ENCODE measurements at places on chromosomes 1 and 21. TPM values are rescaled to one million over a fixed set of nuclear protein-coding genes. Genes with fewer than 3 reads are reported as not detected.
A peak's percentile ranks its signal among the peaks of the same experiment; 100 is the strongest.

- no peak overlapping the region for H3K27ac ChIP-seq
- no peaks in the 10 kb centered on the region for H3K27me3 ChIP-seq
- DNase-seq = no peak
These were observed 7.4 kb downstream of the POFUT2 start for GRCh38 chr21:45280178-45280821.

DNA sequence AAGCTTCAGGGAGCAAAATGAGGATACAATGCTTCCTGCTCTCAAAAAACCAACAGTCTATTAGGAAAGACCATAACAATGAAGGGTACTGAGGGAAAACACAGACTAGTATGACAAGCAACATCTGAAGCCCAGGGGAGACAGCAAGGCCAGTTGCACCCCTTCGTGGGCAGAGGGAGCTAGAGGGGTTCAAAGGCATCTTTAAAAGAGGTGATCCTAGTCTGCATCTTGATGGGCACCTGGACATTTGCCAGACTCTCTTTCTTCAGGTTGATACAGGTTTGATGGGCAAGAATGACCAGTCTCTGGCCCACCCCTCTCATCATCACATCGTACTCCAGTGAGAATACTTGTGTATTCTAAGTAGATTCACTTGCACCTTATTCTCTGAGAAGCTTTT lies 177.7 kb downstream of the VAV3 start:
- no peaks in the 10 kb centered on the region for H3K36me3 ChIP-seq
- no peaks in the 10 kb centered on the region for H3K27me3 ChIP-seq

DNA sequence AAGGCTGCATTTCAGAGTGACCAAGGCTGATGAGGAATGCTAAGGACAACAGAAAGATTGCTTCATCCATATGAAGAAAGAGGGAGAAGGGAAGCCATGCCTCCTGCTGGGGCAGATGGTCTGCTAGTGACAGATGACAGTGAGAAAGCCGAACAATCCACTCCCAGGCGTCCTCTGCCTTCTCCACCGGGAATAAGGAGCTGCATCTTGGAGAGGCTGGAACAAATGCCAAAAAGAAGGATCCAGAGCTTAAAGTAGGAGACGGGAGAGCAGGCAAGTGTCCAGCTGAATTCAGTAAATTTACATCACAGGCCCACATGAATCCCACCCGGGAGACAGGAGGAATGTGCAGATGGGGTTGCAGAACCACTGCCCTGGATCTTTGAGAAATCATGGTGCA lies 33.4 kb downstream of the DDX20 start:
- DNase-seq = no peak
- no peaks in the 10 kb centered on the region for H3K36me3 ChIP-seq
- no peak overlapping the region for H3K4me3 ChIP-seq
- no peak overlapping the region for H3K27ac ChIP-seq
- H3K27me3 ChIP-seq = no peaks in the 10 kb centered on the region

DNA sequence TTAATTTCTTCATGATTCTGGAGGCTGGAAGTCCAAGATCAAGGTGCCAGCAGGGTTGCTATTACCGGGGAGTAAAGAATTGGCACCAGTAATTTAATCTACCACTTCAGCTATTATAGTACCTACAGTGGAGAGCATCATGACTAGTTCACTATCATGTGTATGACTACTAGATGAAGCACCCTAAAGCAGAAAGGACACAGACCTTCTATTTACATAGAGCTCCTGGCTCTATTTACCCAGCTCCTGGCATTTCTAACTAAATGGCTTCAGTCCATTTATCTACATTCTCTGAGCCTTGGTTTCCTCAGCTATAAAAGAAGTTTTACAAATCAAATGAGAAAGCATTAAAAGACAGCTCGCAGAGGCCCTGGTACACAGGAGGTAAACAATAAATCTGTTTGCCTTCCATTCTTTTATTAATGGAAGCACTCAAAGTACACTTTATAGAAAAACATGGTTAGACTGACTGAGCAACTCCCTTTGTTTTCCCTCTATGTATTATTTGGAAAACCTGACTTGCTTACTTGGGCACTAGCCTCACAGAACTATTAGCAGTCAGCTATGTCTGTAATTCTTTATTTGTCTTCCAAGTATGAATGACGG lies 203.0 kb downstream of the SLC35F3 start:
- no peak for DNase-seq
- H3K36me3 ChIP-seq = no peaks in the 10 kb centered on the region
- no peak overlapping the region for H3K27ac ChIP-seq
- H3K4me1 ChIP-seq = no peaks in the 10 kb centered on the region
- no peaks in the 10 kb centered on the region for H3K27me3 ChIP-seq

DNA sequence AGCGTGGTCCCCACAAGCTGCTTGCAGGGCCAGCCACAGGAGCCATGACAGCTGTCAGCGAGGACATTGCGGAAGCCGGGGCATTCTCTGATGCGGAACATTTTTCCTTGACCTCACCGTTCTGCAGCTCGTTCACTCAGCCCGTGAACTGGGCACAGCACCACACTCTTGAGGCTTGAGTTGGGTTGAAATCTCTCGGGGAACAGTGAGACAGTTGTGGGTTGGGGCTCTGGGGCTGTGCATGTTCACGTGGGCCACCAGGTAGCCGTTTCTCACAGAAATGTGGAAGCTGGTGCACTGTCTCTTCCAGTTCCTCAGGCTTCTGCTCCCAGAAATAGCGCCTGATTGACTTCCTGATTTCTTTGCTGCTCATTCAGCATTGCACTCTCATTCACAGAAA lies 69.8 kb downstream of the SPSB1 start:
- peaks cover 11% of the 10 kb centered on the region for H3K36me3 ChIP-seq
- no peak overlapping the region for H3K4me3 ChIP-seq
- peak overlapping the region; percentile 69 for H3K27ac ChIP-seq
- no peaks in the 10 kb centered on the region for H3K27me3 ChIP-seq
- DNase-seq = peak; percentile 36
- peaks cover 21% of the 10 kb centered on the region for H3K4me1 ChIP-seq

GRCh38 chr21:41768437-41769042 lies 1.7 kb upstream of the RIPK4 start:
- no peaks in the 10 kb centered on the region for H3K27me3 ChIP-seq
- peak overlapping the region; percentile 86 for H3K27ac ChIP-seq
- H3K4me3 ChIP-seq = no peak overlapping the region
- DNase-seq = peak; percentile 71
- no peaks in the 10 kb centered on the region for H3K36me3 ChIP-seq

- H3K27me3 ChIP-seq = no peaks in the 10 kb centered on the region
- no peak for DNase-seq
- H3K27ac ChIP-seq = no peak overlapping the region
- peaks cover 8% of the 10 kb centered on the region for H3K36me3 ChIP-seq
These were observed 3.9 kb downstream of the EFCAB14 start for GRCh38 chr1:46714976-46715375.

DNA sequence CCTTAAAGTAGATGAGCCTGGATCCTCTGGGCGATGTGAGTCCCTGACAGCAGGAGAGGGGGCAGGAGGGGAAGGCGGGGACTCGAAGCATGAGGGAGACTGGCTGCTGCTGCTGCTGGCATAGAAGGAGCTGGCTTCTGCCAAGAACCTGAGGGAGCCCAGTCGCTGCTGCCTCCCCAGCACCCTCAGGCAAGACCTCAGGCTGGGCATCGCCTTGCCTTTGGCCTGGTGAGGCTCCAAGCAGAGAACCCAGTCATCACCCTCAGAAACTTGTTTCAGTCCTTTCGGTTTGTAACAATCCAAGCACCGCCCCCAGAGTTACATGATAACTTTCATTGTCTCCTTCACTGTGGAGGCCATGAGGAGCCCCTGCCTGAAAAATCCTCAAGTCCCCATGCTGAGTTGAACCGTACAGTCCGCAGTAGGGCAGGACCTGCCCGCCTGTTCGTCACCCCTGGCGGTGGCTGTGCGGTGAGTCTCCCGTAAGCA lies 38.8 kb downstream of the POFUT2 start:
- no peak for DNase-seq
- no peaks in the 10 kb centered on the region for H3K27me3 ChIP-seq
- H3K36me3 ChIP-seq = no peaks in the 10 kb centered on the region
- no peak overlapping the region for H3K4me3 ChIP-seq

DNA sequence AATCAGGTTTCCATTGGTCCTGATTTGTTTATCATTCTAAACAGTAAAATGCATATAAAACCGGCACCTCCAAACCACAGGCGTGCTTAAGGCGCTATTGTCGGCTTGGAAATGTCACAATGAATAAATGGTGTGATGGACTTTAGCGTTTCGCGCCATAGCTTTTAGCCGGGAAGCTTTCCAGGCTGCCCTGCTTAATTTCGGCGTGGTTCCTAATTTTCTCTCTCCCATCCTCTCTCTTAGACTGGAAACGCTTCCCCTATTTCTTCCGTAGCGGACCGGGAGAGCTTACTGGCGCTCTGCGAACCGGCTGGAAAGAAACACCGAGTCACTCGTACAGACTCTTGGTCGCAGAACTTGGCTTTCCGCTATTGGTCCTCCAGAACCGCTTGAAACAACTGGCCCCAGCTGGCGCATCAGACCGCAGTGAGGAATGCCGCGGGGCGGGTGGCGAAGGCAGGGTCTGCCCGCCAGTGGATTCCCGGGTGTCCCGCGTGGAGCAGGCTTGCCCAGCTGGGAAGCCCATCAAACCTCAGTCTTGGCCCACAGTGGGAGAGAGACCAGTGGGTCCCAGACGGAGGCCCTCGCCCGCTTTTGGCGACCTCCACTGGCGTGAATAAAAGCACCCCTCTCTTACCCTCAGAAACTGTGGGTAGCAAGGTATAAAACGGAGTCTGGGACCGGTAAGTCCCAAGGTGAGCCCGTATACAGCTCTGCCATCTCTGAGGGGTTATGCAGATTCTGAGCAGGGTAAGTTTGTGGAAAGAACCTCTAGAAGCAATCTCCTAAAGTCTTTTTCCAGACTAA lies 4.0 kb upstream of the LHX8 start:
- no peak for DNase-seq
- H3K27me3 ChIP-seq = peaks cover 71% of the 10 kb centered on the region
- peaks cover 8% of the 10 kb centered on the region for H3K4me1 ChIP-seq

DNA sequence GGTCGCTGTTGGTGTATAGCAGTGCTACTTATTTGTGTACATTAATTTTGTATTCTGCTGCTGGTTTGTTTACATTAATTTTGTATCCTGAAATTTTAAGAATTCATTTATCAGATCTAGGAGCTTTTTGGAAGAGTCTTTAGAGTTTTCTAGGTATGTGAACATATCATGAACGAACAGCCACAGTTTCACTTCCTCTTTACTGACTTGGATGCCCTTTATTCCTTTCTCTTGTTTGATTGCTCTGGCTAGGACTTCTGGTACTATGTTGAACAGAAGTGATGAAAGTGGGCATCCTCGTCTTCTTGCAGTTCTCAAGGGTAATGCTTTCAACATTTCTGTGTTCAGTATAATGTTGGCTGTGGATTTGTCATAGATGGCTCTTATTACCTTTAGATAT lies 1757.9 kb downstream of the BRINP3 start:
- H3K4me1 ChIP-seq = no peaks in the 10 kb centered on the region
- H3K27ac ChIP-seq = no peak overlapping the region
- no peak for DNase-seq

GRCh38 chr1:33275195-33275594 lies 18.9 kb downstream of the ZNF362 start:
- peaks cover 15% of the 10 kb centered on the region for H3K4me1 ChIP-seq
- H3K4me3 ChIP-seq = no peak overlapping the region
- DNase-seq = no peak
- H3K27me3 ChIP-seq = no peaks in the 10 kb centered on the region
- H3K36me3 ChIP-seq = peaks cover 13% of the 10 kb centered on the region

DNA sequence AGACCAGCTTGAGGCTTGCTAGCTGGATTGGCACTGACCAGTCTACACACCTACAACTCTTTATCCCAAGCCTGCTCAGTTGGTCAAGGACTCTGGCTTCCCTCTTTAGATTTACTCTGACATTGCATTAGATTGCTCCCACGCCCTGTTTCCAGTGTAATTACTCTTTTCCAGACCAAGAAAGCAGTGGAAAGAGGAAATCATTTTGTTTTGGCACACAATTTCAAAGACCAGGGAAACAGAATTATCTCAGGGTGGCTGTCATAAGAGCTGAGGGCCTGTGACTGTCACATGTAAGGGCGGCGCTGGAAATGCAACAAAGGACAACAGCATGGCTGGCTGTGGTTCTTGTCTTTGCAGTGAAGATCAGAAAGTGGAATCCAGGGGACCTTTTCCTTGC lies 302.7 kb downstream of the HHAT start:
- peak overlapping the region; percentile 26 for H3K27ac ChIP-seq
- no peaks in the 10 kb centered on the region for H3K27me3 ChIP-seq
- no peak for DNase-seq
- H3K4me1 ChIP-seq = peaks cover 43% of the 10 kb centered on the region

GRCh38 chr1:177998696-177999631 lies 29.1 kb upstream of the SEC16B start:
- no peak for DNase-seq
- H3K4me1 ChIP-seq = peaks cover 4% of the 10 kb centered on the region
- H3K27me3 ChIP-seq = no peaks in the 10 kb centered on the region
- H3K27ac ChIP-seq = no peak overlapping the region
- H3K4me3 ChIP-seq = no peak overlapping the region
- H3K36me3 ChIP-seq = no peaks in the 10 kb centered on the region

- H3K4me3 ChIP-seq = no peak overlapping the region
- H3K36me3 ChIP-seq = no peaks in the 10 kb centered on the region
- H3K27ac ChIP-seq = no peak overlapping the region
These were observed 808.6 kb upstream of the ADGRL4 start for GRCh38 chr1:79815115-79815514.

DNA sequence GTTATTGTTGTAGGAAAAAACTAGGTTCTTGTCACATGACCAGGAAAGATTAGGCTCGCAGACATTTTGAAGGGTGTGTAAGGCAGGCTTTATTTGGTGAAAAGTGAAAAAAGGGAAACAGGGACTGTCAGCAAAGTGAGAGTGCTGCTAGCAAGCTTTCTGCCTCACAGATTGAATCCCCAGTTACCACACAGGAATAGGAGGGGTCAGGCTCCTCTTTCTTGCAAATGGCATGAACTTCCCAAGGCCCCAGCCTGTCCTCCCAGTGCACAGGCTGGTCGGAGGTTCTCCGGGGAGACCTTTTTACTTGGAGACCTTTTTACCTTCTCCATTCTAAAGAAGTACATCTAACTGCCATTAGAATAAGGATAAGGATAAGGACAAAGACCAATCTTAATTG lies 42.1 kb downstream of the SYCP1 start:
- DNase-seq = no peak
- no peaks in the 10 kb centered on the region for H3K4me1 ChIP-seq
- no peak overlapping the region for H3K27ac ChIP-seq
- no peaks in the 10 kb centered on the region for H3K36me3 ChIP-seq
- no peak overlapping the region for H3K4me3 ChIP-seq

DNA sequence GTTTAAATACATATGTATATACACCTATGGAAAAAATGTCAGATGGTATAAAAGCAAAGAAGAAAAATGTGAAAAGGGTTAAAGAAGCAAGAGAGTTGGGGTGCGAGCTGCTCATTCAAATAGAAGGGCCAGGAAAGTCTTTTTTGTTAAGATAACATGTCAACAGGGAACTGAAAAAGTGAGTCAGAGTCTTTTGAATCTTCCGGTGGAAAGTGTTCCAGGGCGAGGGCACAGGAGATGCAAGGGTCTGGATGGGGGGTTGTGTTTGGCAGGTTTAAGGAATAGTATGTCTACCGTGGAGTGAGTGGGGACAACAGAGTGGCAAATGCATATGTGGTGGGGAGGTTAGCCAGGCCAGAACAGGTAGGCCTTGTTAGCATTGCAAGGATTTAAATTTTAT lies 22.2 kb upstream of the GNG12 start:
- no peak for DNase-seq
- peaks cover under 1% of the 10 kb centered on the region for H3K4me1 ChIP-seq
- no peak overlapping the region for H3K27ac ChIP-seq
- H3K27me3 ChIP-seq = no peaks in the 10 kb centered on the region

The GSTM5 gene
- total RNA-seq = 2.9 TPM

The FCAMR gene
- not detected for total RNA-seq

The ABCG1 gene
- 34.1 TPM for total RNA-seq

The TAS1R1 gene
- total RNA-seq = not detected

The GBP4 gene
- 10.1 TPM for total RNA-seq

The RNF2 gene
- total RNA-seq = 19.9 TPM
